ENCODE measurements at places on chromosomes 7 and 10. TPM values are rescaled to one million over a fixed set of nuclear protein-coding genes. Genes with fewer than 3 reads are reported as not detected.
A peak's percentile ranks its signal among the peaks of the same experiment; 100 is the strongest.

The TRIM73 gene
- polyA plus RNA-seq: 0.96 TPM

DNA sequence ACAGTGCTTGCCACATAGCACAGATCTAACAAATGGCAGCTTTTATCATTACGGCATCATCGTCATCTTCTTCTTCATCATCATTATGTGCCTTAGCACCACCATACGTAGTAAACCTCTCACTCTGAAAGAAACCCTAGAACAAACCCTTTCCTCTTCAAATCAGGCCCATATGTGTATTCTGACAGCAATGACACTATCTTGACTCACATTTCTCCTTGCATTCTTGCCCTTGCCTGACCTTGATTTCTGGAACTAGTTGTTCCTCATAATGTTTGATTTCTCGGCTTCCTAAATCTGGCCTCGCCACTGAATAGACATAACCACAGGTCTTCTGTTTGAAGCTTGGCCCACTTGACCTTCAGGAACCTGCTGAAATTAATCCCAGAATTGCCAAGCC is 115.3 kb downstream of the DGKI start:
- H3K27ac ChIP-seq: no peak overlapping the region
- H3K4me3 ChIP-seq: no peak overlapping the region
- no peaks in the 10 kb centered on the region for H3K36me3 ChIP-seq
- DNase-seq: no peak
- no peaks in the 10 kb centered on the region for H3K4me1 ChIP-seq

- H3K27ac ChIP-seq: 0 out of 2 replicates have a peak overlapping the region, but pooled peaks have one; percentile 82
- H3K36me3 ChIP-seq: no peaks in the 10 kb centered on the region
- no peak overlapping the region for H3K4me3 ChIP-seq
- peak; percentile 81 for DNase-seq
- H3K4me1 ChIP-seq: peaks cover 37% of the 10 kb centered on the region
These were observed 86.8 kb upstream of the STEAP1B start for GRCh38 chr7:22586786-22587140.

GRCh38 chr10:70158113-70158512 is 11.6 kb upstream of the TYSND1 start:
- H3K27me3 ChIP-seq: no peaks in the 10 kb centered on the region
- H3K4me3 ChIP-seq: no peak overlapping the region

- H3K27ac ChIP-seq: no peak overlapping the region
- H3K4me1 ChIP-seq: peaks cover 37% of the 10 kb centered on the region
- no peaks in the 10 kb centered on the region for H3K27me3 ChIP-seq
- peak; percentile 11 for DNase-seq
- H3K36me3 ChIP-seq: no peaks in the 10 kb centered on the region
- no peak overlapping the region for H3K4me3 ChIP-seq
These were observed 12.0 kb upstream of the GSAP start for GRCh38 chr7:77427996-77428603.

All from GM23338 (cell line).